ENCODE measurements at places on chromosomes 7 and 10. TPM values are rescaled to one million over a fixed set of nuclear protein-coding genes. Genes with fewer than 3 reads are reported as not detected.
A peak's percentile ranks its signal among the peaks of the same experiment; 100 is the strongest.

Gene PAX2
- total RNA-seq = not detected

Gene GPAM
- total RNA-seq = 16.2 TPM

Gene TMEM209
- 13.8 TPM for total RNA-seq

Gene HTR5A
- total RNA-seq = not detected

Gene SFRP4
- 0.17 TPM for total RNA-seq

Gene FRMPD2
- not detected for total RNA-seq

Gene ANXA8
- 98.0 TPM for total RNA-seq

Gene KCNH2
- 0.70 TPM for total RNA-seq

- no peak for DNase-seq
Observed at GRCh38 chr10:112271982-112272381, 11.2 kb upstream of the TECTB start.

- peak; percentile 89 for DNase-seq
Observed at GRCh38 chr10:100998991-100999741, 442 bp upstream of the LZTS2 start.

GRCh38 chr10:22103701-22104470, 100.4 kb upstream of the DNAJC1 start:
- no peak for DNase-seq

- DNase-seq = no peak
Observed at GRCh38 chr10:86100581-86101061, 266.0 kb downstream of the GRID1 start.

- DNase-seq = no peak
Observed at GRCh38 chr10:18793951-18794350, 134.7 kb downstream of the ARL5B start.

GRCh38 chr10:82544377-82544776, 669.4 kb downstream of the NRG3 start:
- no peak for DNase-seq

DNA sequence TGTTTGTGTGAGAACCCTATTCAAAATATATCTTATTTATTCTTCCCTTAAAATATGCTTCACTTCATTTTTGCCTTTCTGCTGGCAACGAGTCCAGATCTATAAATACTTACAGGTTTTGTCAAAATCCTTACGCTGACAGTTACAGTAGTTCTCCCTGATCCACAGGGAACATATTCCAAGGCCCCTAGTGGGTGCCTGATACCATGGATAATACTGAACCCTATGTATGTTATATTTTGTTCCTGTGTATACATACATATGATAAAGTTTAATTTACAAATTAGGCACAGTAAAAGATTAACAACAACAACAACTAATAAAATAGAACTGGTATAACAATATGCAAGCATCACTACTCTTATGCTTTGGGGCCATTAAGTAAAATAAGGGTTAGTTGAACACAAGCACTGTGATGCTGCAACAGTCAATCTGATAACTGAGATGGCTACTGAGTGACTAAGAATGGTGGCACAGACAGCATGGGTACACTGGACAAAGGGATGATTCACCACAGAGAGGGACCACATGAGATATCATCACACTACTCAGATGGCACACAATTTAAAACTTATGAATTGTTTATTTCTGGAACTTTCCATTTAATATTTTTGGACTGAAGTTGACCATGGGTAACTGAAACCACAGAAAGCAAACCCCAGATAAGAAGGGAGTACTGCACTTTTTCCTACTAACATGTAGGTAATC, 29.4 kb upstream of the PCGF5 start:
- DNase-seq = no peak

DNA sequence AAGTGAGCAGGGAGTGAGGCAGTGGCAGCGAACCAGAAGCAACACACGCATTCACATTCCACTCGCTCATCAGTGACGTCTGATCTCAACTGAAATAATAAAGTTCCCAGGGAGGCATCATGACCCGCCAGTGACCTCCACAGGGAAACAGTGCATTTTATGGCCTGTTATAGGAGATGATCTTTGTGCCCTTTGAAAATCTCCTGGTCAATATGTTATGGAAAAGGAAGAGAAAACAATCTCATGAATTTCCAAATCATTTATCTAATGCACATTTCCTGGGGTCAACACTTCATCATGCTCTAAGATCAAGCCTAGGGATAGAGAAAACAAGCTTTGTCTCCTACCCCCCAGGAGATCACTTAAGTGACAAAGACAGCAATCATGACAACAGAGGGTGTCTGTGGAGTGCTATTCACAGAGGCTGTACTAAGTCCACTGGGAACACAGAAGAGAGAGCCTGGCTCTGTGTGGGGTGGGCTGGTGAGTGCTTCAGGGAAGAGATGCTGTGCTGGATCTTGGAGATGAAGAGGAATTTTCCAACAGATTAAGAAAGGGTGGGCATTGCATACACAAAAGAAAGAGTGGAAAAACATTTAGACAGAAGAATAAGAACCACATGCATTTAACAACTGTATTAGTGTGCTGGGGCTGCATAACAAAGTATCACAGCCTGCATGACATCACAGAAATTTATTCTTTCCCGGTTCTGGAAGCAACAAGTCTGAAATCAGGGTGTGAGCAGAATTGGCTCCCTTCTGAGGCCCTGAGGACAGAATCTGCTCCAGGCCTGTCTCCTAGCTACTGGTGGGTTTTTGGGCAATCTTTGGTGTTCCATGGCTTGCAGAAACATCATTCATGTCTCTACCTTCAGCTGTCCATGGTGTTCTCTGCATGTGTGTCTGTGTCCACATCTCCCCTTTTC, 613.9 kb upstream of the IGFBP3 start:
- no peak for DNase-seq

DNA sequence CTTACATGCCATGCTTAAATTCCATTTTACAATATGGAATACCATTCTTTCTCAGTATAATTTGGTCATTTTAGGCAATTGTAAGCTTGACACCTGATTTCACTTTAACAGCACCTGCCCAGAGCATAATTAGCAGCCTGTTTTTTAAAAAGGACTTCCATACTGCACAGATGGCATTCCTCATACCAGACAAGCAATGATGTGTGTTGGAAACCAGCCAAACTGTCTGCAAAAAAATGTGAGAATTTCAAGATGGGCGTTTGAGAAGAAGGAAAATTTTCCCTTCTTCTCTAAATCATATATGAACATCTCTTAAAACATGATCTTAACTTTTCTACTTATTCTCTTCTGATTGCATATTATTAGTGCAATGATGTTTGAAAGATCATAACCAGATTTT, 40.4 kb upstream of the AGMO start:
- no peak for DNase-seq

DNA sequence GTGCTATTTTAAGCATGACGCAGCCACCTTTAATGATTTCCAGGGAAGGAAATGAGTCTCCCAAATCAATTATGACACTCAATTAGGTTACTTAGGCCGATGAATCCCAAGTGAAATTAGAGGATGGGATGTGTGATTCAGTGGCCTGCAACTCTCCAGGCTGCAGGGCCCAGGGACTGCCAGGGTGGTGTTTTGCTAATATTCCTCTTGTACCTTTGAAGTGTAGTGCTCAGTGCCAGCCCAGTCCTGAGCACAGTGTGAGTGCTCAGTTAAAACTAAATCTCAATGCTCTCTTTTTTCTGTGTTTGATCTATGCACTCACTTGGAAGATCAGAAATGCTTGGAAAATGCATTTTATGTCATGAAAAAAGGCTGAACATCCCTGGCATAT, 51.6 kb downstream of the SEM1 start:
- DNase-seq = no peak

DNA sequence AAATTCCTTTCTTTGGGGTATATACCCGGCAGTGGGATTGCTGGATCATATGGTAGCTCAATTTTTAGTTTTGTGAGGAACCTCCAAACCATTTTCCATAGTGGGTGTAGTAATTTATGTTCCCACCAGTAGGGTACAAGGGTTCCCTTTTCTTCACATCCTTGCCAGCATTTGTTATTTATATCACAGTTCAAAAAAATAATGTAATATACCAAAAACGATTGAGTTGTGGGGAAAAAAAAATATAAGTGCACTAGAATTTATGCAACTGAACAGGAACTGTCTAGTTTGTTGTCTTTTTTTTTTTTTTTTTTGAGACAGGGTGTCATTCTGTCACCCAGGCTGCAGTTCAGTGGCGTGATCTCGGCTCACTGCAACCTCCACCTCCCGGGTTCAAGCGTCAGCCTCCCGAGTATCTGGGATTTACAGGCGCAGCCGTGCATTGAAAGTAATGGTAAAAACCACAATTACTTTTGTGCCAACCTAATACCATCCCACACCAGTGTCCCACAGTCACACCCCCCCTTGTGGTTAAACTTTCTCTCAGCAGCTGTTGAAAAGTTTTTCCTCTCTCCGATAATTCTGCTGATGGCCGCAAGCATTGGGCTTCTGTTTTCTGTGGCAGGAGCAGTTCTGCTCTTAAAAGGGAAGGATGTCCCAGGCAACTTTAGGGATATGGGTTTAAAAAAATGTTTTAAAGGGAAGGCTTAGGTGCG, 6.8 kb upstream of the LAT2 start:
- DNase-seq = peak; percentile 54

- no peak for DNase-seq
Observed at GRCh38 chr7:84237533-84238173, 43.1 kb upstream of the SEMA3A start.

- no peak for DNase-seq
Observed at GRCh38 chr10:2202401-2202800, 465.1 kb upstream of the ADARB2 start.

DNA sequence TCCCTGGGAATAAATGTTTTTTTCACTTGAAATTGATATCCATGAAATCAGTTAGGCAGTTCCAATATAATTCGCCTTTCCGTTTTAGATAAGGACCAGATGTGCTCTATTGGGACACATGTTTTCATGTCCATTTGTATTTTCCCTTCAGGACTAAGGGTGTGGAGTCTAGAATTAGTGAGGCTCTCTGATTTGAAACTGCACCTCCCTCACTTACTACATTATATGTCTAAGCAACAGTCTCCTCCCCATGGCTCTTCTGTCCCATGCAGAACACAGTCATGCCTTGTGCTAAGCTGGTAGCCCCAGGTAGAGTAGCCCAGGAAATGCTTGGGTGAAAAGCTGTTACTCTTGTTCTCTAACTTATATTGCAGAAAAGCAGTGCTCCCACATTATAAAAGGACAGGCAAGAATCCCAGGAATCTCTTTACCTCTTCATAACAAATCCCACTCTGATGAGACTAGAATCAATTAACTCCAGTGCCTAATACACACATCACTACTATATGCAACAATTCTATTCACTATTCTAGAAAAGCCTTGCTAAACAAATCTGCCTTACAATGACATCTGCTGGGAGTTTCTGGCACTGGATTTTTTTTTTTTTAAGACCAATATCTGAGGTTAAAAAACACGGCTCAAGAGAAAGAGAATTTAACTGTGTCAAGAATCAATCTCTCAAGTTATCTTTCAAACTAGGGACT, 293.9 kb downstream of the SNX13 start:
- DNase-seq = no peak

DNA sequence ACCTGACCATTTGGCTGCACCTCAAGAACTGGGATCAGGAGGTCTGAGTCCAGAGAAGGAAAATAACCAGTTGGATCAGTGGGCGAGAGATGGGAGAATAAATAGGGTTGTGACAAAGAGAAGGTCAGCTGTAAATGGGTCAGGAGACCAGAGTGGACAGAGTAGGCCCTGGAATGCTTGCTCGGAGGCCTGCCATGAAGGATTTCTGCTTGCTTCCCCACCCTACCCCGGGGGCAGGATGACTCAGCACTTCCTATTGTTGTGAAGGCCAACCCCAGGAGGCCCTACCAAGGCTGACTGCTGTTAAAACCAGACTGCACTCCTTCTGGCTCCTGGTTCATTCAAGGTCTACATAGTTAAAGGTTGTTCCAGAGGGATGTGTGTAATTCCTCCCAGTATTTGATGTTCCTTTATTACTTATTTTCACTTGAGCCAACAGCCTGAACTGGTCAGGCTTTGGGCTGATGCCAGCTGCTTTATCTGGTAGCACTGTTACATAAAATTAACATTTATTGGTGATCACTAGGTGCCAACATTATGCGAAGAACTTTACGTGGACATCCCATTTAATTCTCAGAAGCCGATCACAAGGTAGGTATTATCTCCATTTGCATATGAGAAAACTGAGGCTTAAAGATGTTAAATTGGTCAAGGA, 27.3 kb upstream of the IFRD1 start:
- peak; percentile 92 for DNase-seq

GRCh38 chr10:70348228-70348850, 34.1 kb downstream of the LRRC20 start:
- no peak for DNase-seq

DNA sequence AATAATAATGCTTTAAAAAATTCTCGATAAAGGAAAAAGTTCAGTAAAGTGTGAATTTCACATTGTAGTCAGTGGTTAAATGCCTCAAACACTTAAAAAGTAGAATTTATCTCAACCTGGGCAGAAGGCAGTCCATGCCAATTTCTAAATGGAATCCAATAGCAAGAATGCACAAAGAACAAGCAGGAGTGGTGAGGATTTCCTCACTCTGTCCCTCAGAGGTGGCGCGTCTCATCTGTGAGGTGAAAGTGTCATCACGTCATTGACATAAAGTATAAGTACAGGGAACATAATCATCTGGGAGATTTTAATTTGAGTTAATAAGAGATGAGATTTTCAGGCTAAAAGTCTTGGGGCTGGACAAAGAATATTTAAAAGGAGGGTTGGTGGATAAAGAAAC, 10.0 kb upstream of the PRKCQ start:
- no peak for DNase-seq

- peak; percentile 95 for DNase-seq
Observed at GRCh38 chr10:101000915-101001658, 1.5 kb downstream of the LZTS2 start.

DNA sequence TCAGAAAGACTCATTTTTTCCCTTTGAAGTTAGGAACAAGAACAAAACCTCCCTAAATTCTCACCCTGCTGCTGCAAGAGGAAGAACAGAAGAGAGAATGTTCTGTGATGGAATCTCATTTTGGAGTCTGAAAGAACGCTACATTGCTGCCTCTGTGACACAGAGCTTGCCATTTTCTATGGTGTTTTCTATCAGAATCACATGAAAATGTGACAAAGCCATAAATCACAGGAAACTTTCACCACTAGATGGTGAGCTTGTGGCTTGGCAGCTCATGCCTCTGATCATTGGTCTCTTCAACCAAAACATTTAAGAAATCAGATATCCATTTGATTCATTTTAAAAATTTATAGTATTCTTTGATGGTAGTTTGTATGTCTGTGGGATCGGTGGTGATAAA, 82.9 kb downstream of the CADPS2 start:
- DNase-seq = no peak

DNA sequence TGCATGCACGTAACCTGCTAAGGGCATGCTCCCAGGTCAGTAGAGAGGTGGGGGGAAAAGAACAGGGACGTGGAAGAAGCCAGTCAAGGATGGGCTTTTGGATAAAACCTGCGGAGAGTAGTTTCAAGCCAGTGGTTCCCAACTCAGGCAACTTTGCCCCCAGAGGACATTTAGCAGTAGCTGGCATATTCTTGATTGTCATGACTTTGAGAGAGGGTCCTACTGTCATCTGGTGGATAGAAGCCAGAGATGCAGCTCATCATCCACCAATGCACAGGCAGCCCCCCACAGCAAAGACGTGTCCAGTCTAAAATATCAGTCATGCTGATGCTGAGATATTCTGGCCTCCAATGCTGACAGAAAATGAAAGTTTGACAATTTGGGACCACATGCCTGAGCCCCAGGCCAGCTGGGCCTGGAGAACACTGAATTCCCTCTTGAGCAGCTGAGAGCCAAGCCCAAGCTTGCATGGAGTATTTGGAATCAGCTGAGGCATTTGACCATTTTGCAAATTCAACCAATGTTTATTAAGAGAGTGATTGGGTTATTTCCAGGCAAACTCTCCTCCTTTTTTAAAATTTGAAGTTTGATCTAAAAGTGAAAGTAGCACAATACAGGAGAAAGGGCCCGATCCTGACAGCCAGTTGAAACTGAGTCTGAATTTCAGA, 110.0 kb upstream of the C7orf33 start:
- peak; percentile 21 for DNase-seq

Measured in suprapubic skin (tissue), 4 donors.